NCI-H1417 treated with DMSO at 0.1 percent for 48 hours (cell line): ENCODE measurements at places on chromosomes 1 and 21.

- DNase-seq, result no peak
These were observed 12.2 kb downstream of the ZNF697 start for GRCh38 chr1:119635811-119636390.

DNA sequence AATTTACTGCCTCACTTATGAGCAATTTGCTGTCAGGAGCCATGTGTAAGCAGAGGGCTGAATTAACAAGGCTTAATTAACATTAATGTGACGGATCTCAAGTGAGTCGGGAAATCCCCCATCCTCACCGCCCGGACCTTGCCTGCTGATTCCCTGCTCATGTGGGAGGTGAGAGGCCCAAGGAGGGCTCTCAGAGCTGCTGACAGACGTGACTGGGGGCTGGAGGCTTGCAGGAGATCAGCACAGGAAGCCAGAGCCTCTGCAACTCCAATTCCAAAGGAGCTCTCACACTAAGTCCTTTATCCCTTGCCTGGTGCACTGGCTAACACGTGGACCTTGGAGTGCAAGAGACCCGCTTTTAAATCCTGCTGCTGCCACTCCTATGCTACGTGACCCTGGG, 19.4 kb downstream of the LRP8 start:
- no peak for DNase-seq

DNA sequence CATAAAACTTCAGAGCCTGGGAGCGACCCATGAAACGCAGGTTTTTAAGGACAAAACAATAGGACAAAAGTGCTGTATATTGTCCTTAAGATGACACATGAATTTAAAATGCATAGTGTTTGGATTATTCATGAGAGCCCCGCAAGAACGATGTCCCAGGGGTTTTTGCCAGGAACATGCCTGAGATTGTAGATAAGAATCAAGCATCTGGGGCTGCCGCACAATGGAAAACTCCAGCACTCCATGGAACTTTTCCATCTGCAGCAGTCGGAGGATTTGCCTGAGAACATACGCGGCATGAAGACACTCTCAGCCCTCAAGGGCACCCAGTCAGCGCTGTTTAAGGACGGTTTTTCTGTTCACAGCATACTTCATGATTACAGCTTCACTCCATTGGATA, 5.3 kb upstream of the ERG start:
- no peak for DNase-seq

GRCh38 chr1:153057375-153057774, at the start of gene SPRR2A:
TSS of gene SPRR2A (minus strand) at chr1:153057512. CDS start at chr1:153056735, 777 bp downstream.
- no peak for DNase-seq

GRCh38 chr1:204408074-204408507, 3.5 kb downstream of the PPP1R15B start:
- DNase-seq, result no peak

GRCh38 chr1:173411835-173412742, 65.0 kb upstream of the PRDX6 start:
- no peak for DNase-seq
